ENCODE measurements at places on chromosomes 6 and 20.

GRCh38 chr6:63589952-63590411, 17.7 kb downstream of the LOC128125822 start:
- DNase-seq = no peak

DNA sequence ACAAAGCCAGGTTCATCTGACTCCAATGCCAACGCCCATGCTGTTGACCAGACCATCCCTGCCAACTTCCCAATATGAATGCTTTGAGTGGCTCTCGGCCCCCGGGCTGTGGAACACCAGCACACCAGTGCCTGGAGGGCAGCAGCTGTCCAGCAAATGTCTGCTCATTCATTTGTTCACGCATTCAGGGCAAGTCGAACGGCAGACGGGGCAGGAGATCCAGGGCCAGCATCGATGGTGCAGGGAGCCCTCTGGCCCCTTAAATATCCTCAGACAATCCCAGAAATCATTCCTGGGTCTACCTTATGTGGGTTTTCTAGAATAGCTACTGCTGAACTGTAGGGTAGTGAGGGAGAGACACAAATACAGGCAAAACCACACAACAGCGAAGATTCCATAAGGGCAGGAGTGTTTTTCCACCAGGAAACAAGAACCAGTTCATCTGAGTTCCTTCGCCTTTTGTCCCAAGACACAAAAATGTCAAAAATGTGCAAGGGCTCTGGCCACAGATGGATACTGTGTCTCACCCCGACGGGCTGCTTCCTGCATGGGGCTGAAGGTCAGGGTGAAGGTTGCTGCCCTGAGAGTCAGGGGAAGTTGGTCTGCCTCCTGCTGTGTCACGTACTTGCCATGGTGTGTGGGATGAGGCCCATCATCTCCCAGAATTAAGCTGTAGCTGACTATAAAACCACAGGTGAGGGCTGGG, 15.5 kb downstream of the RIPOR3 start:
- DNase-seq = no peak

GRCh38 chr6:55578537-55579363, at the start of gene HMGCLL1:
TSS of gene HMGCLL1 (minus strand) at chr6:55579192. CDS start at chr6:55579055, 137 bp downstream.
- DNase-seq = no peak

DNA sequence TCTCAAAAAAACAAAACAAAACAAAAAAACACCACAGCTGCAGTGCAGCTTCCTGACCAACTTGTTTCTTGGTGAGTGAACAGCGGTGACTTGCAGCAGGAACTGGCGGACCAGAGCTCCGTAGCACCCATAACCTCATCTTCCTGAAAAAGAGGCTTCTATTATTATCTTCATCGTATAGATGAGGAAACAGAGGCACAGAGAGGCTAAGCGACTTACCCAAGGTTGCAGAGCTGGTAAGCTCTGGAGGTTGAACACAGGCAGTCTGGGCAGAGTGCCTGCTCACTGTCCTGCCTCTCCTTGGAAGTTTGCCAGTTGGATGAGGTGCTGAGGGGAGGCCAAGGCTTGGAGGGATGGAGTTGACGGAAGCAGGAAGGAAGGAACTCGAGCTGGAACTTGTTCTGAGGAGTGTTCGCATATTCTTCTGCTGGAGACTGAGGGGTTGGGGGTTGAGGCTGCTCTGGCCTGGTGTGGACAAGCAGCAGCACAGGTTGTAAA, 47.9 kb upstream of the CCDC167 start:
- peak; percentile 39 for DNase-seq

GRCh38 chr6:164825386-164825785, 484.0 kb downstream of the C6orf118 start:
- no peak for DNase-seq

DNA sequence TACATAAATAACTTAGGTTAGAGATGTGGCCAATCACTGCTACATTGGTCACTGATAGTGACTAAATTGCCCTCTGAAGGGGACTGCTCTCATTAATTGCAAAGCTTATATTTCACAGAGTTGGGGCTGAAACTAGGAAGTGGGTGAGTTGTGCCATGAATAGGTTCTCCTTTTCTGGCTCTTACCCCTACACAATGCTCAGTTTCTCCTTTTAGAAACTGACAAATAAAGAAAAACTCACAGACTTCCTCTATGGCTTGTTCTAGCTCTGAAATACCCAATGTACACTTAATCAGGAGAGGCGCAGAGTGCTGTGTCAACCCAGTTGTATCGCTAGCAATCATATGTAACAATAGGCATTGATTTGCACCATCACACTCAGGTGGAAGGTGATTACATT, 41.2 kb upstream of the PROKR2 start:
- DNase-seq = no peak

GRCh38 chr20:8654486-8654885, 414.4 kb upstream of the PLCB4 start:
- no peak for DNase-seq

- no peak for DNase-seq
Observed at GRCh38 chr20:47785854-47786764, 828 bp upstream of the SULF2 start.

GRCh38 chr20:61611401-61612180, 359.5 kb downstream of the CDH4 start:
- no peak for DNase-seq

GRCh38 chr6:67888886-67889681, 746.0 kb upstream of the ADGRB3 start:
- DNase-seq = no peak

GRCh38 chr6:157893238-157893637, 70.2 kb downstream of the SNX9 start:
- DNase-seq = peak; percentile 78

DNA sequence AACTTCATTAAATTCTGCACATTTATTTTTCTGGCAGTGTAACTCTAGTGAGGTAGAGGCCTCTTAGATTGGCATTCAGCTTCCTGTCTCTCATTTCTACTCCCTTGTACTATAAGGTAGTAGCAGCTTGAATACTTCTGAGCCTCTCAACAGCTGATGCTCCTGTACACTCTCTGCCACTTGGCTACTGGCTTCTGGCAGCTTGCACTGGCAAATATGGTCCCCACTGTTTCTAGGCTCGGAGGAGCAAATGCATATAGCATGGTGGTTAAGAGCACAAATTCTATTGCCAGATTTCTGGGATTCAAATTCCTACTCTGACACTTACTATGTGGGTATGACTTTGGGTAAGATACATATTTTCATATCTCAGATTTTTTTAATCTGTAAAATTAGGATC, 292.8 kb upstream of the ADGRB3 start:
- no peak for DNase-seq

DNA sequence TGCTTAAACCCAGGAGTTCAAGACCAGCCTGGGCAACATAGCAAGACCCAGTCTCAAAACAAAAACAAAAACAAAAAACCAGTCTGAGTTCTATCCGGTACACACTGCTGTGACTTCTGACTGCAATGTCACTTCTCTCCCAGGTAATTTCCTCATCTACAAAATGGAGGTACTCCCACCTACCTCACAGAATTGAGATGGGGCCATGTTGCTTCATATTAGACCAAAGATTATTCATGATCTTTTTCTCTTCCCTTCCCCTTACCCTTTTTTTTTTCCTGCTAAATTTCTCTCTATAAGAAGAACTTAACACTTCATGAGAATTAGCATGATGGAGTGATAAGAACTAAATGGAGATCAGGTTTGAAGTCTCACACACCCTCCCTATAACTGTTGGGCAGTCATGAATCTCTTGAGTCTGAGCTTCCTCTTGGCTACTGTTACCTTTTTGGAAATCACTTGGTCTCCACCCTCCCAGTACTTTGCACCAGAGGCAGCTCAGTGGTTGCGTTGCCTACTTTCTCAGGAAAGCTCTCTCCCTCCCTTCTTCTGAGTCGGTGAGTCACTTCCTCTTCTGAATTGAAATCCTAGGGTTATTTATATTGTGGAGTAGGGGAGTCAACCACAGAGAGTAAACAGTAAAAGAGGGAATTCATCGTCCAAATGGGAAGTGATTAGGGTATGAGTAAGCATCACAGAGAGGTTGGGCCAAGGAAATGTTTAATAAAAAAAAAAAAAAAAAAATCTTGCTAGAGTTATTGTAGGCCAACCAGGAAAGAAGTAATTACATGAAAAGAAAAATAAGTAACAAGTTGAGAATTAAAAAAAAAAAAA, 59.9 kb upstream of the MAP7 start:
- DNase-seq = no peak

- no peak for DNase-seq
Observed at GRCh38 chr6:52325695-52326471, 36.1 kb upstream of the PAQR8 start.

GRCh38 chr6:16105854-16106253, 23.0 kb upstream of the MYLIP start:
- DNase-seq = no peak

DNA sequence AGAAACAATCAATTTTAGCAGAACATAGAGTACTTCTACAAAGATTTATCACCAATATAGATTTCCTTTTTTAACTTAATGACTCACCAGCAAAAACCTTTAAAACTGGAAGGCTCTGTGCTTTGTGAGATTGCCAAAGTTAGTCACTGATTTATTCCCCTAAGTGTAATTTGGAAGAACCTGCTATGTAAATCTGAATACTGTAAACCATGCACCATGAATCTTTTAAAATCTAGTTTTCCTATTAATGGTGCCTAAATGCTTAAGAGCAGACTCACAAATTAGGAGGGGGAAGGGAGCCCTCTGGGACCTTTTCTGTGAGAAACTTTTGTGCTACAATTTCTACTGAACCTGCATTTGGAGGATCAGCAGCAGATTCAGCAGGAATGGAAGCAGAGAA, 57.8 kb upstream of the PNRC1 start:
- DNase-seq = no peak

GRCh38 chr6:52513464-52513863, 63.4 kb downstream of the TRAM2 start:
- DNase-seq = no peak

- no peak for DNase-seq
Observed at GRCh38 chr6:1519597-1519996, 90.1 kb upstream of the FOXC1 start.

- DNase-seq = no peak
Observed at GRCh38 chr6:4491501-4492260, 284.5 kb upstream of the CDYL start.

GRCh38 chr6:81565071-81565470, 187.4 kb downstream of the TENT5A start:
- DNase-seq = no peak

- DNase-seq = no peak
Observed at GRCh38 chr20:17580895-17581294, 11.0 kb downstream of the DSTN start.

- no peak for DNase-seq
Observed at GRCh38 chr6:138103871-138104270, 3.3 kb downstream of the PERP start.

- no peak for DNase-seq
Observed at GRCh38 chr6:110459137-110459536, 17.3 kb downstream of the SLC22A16 start.

- DNase-seq = peak; percentile 26
Observed at GRCh38 chr6:30169658-30170614, 6.6 kb downstream of the TRIM15 start.

GRCh38 chr6:125808060-125808459, 17.3 kb downstream of the NCOA7 start:
- no peak for DNase-seq

- DNase-seq = no peak
Observed at GRCh38 chr6:92582211-92582610, 837.1 kb downstream of the EPHA7 start.

DNA sequence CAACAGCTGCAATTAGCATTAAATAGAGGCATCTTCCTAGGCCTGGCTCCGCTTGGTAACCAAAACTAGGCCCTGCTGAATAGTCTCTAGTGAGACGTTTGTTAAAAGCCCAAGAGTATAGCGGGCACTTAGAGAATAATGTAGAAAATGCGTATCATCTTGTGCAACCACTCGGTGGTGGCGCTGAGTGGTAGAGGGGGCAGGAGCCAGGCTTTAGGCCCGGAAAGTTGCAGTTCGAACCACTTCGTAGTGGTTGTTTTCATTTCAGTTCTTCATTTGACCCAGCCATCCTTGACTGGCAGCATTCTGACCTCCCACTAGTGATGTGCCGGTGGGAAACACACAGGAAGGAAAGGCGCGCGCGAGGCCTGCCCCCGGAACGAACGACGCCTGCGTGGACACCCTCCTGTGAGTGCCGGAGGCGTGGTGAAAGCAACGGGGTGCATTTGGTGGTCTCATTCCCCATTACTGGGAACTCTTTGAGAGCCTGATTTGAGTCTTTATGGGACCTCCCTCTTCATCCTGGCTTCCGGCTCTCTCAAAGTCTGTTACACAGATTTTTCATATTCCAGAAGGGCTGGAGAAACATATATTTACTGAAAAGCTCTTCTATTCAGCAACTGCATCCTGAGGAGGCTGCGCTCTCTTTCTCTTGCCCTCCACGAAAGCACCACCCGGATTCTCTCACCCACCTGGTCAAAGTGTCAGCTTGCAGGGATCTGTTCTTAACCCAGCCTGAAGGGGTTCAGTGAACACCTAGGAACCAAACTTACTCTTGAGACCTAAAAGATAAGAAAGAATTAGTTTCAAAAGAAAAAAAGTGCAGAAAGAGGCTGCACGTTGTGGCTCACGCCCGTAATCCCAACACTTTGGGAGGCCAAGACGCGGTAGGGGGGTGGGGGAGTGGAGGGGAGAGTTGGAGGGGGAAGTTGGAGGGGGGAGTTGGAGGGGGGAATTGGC, 18.2 kb downstream of the GPX5 start:
- peak; percentile 16 for DNase-seq

- no peak for DNase-seq
Observed at GRCh38 chr6:18785810-18786490, 398.8 kb downstream of the RNF144B start.

DNA sequence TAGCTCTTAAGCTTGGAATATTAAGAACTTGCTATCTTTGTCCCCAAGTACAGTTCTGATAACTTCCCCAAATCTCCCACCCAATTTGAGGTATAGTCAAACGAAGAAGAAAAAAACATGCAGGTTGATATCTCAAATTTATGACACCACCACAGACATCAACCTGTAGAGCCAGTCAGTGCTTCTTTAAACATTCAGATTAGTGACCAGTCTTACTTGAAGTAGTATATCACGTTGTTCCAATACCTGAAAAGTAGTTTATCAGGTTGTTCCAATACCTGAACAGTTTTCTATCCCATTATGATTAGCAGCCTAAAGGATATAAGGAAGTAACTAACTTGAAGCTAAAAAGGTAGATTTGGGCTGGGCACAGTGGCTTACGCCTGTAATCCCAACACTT, 85.3 kb downstream of the ALDH8A1 start:
- DNase-seq = no peak

DNA sequence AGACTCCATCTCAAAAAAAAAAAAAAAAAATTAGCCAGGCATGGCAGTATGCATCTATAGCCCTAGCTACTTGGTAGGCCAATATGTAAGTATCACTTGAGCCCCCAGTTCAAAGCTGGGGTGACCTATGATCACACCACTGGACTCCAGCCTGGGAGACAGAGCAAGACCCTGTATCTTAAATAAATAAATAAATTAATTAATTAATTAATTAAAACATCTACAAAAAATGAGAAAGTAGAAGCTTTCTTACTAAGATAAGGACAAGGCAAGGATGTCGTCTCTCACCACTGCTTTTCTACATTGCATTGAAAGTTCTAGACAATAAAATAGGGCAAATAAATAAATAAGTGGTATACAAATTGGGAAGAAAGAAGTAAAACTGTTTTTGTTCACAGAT, 134.3 kb upstream of the CARMIL1 start:
- no peak for DNase-seq

Data from CD4-positive, alpha-beta memory T cell (primary cell).